Glutamatergic neuron (in vitro differentiated cells): ENCODE measurements at places on chromosomes 12 and 14.

- no peak for DNase-seq
Observed at GRCh38 chr14:24837280-24838046, 203.5 kb upstream of the GZMB start.

- no peak for DNase-seq
Observed at GRCh38 chr14:102508774-102509745, 516 bp downstream of the ANKRD9 start.

GRCh38 chr12:50248883-50249282 is 34.4 kb downstream of the LIMA1 start:
- no peak for DNase-seq

DNA sequence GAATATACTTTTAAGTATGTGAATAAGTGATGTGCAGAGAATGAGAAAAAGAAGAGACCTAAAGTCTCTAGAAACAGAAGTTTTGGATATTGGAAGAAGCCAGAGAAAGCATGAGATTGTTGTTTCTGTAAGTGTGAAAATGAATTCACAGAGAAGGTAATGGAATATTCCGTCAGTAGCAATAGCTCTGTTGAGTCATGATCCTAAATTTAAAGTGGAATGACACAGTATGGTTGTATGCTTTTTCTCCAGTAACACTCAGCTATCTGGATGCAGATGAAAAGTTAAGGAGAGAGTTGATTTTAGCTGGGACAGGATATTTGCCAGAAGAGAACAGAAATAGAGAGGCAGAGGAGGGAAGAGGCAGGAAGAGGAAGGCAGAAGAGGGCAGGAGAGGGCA is 1166.3 kb downstream of the GALC start:
- DNase-seq: no peak

DNA sequence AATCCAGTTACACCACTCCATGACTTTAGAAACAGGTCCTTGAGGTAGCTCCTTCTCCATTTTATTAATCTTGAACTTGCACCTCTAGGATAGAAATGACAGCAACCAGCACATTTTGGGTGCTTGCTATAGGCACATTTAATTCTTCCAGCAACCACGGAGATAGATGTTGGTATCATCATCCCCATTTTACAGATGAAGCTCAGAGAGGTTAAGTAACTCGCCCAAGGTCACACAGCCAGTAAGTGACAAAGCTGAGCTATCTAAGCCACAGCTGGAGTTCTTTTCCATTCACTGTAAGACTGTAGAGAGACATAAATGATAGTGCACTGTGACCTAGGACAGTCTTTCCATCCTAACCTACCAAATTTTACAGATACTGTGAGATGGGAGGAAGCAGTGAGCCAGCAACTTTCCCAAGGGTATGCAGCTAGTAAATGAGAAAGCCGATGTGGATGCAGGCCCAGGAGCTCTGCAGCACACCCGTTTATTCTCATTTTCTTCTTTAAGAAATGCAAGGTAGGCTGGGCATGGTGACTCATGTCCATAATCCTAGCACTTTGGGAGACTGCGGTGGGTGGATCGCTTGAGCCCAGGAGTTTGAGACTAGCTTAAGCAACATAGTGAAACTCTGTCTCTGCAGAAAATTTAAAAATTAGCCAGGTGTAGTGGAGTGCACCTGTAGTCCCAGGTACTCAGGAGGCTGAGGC is 103.2 kb downstream of the TBX5 start:
- no peak for DNase-seq

GRCh38 chr14:47557894-47558293 is 117.5 kb downstream of the MDGA2 start:
- no peak for DNase-seq

- DNase-seq: no peak
Observed at GRCh38 chr12:45354399-45354798, 138.5 kb downstream of the ANO6 start.

DNA sequence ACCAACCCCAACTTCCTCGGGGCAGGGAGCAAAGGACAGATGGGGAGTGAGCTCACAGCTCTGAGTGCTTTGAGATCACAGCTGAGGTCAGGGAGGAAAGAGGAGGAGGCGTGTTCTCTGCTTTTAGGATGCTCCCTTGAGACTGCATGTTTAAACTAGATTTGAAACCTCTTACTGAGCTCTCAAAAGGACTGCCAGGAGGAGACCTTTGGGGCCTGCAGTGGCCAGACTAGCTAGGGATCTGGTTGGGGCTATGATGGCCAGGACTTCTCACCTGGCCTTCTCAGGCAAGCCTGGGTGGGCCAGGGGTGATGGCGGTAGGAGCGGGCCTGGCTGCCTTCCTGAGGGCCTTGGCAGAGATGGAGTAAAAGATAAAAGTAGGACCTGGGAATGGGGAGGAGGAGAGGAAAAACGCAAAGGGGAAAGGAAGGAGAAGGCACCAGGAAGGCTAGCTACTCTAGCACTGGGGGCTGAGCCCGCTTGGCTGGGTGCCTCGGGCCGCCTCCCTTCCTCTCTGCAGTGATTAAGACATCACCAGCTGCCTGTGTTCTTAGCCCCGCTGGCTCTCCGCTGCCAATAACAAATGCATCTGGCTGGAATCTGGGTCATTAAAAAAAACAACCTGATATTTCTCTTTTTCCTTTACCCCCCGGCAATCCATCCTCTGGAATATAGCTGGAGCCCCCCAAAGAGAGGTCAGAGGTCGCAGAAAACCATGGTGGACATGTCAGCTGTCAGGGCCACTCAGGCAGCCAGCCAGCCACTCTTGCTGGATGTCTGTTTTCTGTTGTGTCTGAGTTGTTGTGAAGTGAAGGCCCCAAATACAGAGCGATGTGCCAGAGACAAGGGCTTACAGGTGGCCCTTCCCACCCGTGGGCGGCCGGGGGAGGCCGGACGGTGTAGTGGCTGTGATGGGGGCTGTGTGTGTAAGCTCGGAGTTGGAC is 141.3 kb downstream of the TSPAN9 start:
- DNase-seq: peak; percentile 67

- no peak for DNase-seq
Observed at GRCh38 chr14:96508900-96509299, 6.7 kb downstream of the PAPOLA start.

- DNase-seq: no peak
Observed at GRCh38 chr14:95611293-95611880, 74.8 kb upstream of the TCL1B start.

DNA sequence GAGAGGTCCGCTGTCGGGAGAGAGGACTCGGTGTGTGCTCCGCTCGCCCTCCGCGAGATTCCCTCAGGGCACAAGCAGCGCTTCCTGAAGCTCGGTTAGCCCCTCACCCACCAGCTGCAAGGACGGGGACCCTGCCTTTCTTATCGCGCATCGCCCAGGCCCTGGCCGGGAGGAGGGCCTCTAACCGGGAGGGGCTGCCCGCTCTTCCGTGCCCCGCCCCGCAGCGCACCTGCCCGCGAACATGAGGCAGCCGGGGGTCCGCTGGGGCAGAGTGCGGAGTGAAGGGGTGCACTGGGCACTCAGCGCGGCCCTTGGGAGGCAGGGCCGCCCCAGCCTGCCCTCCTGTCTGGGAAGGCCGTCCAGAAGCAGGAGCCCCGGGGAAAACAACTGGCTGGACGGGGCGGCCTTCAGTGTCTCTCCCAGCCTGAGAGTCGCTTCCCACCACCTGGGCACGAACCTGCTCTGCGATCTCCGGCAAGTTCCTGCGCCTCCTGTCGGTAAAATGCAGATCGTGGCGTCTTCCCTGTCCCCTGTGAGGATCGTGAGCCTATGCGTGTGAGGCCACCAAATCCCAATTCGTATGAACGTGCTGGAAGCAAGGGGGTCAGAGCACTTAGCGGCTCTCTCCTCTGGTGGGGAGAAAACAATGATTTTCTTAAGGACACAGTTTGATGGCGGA is 28.0 kb upstream of the ADIPOR2 start:
- DNase-seq: peak; percentile 76

- no peak for DNase-seq
Observed at GRCh38 chr14:89206389-89207031, 210.5 kb downstream of the FOXN3 start.

DNA sequence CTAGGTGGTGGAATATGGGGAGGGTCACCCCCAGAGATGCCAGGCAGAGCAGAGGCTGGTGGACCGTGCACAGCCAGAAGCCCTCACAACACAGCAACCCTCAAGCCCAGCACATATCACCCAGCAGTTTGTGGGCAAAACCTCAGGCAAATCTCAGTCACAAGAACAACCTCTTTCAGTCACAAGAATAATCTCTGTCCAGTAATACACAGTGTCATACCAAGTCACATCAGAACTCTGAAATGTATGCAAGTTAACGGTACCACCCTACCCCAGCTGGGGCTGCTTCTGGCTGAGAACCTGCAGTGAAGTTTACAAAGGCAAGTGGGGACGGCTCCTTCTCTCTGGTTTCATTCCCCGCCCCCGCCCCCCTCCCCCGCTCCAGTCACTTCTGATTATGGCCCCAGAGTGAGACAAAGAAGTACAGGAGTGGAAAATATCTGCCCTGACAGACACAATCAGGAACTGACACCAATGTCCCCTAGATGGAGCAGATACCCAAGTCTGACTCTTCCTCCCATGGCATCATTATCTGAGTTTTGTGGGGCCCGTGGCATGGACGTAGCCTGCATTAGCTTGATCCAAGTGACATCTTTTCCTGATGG is 480.9 kb upstream of the TMEM132C start:
- DNase-seq: no peak

DNA sequence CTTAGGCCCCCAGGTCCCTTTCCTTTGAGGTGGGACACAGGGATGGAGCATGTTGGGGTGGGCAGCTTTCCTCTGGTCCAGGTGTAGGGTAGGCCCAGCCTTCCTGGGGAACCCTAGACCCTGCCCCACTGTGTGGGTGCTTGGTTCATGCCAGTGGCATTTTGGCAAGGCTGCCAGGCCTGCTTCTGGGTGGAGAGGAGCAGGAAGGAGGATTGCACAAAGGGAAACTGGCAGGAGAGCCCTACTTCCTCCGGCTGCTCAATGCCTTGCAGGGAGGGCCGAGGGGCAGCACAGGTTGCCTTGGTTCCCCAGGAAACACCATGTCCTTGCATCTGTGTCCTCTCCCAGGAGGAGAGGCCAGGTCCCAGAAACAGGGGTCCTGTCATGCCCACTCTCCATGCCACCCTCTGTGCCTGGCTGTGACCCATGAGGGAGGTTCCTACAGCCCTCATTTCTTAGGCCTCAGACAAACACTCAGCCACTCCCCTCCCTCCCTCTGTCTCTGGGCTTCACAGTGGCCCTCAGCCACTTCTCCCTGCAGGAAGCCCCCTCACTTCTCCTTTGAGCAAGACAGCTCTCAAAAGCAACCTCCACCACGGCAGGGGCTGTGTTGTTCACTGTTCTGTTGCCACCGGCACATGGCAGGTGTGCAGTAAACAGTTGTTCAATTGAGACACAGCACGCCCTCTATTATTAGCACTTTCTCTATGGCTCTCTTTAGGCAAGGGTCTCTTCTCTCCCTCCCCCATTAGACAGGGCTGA is 6.8 kb upstream of the KRT80 start:
- DNase-seq: peak; percentile 10

DNA sequence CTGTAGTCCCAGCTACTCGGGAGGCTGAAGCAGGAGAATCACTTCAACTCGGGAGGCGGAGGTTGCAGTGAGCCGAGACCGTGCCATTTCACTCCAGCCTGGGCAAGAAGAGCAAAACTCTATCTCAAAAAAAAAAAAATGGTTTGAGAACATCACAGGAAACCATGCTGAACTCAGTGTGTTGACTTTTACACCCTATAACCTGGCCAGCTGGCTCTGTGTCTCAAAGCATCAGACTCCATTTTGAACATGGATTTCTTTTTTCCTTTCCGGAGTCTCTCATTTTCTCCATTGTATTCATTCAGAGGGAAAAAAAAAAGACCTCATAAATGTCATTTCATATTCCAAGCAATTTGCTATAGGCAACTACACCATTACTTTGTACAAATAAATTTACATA is 63.2 kb upstream of the FOXN3 start:
- no peak for DNase-seq

GRCh38 chr12:13913371-13913770 is 68.0 kb downstream of the GRIN2B start:
- no peak for DNase-seq

- DNase-seq: no peak
Observed at GRCh38 chr12:116919247-116919661, 8.5 kb downstream of the FBXW8 start.

GRCh38 chr14:57834001-57834598 is 31.8 kb downstream of the SLC35F4 start:
- DNase-seq: no peak
